ENCODE measurements at places on chromosomes 13 and 19.

GRCh38 chr19:12064590-12065538 is at the start of gene ZNF844:
TSS of gene ZNF844 (plus strand) at chr19:12064731. CDS start at chr19:12064874, 143 bp downstream.
- peak; percentile 37 for DNase-seq

DNA sequence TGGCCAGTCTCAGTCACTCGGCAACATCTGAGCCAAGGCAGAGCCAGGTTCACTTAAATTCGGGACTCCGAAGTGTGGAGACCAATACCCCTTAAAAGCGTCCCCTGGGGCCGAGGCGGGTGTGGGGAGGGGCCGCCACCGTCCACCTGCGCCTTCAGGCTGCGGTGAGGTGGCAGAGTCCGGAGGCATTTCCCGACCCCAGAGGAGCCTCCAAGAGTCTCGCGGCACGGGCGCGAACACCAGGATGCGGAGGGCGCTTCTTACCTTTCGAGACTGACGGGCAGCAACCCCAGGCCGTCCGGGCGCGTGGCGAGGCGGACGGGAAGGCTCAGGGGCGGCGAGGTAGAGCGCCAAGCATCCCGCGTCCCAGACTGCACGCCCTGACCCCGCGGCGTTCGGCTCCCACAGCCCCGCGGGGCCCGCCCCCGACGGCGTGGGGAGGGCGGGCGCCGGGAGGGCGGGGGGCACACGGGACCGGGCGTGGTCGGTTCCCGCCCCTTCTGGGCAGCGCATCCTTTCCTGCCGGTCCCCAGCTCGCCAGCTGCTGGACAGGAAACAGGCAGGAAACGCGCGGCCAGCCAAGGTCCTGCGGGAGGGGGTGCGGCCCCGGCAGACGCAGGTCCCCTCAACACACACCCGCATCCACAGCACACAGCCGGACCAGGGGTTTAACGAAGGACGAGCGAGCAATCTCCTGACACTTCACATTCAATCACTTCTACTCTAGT is at the start of gene THSD1:
Gene THSD1, minus strand, starts transcription at position 406 of the 728 bp plus-strand sequence. CDS start 3,572 bp downstream, outside the sequence.
- DNase-seq = no peak

- no peak for DNase-seq
These were observed 60.4 kb downstream of the DLEU7 start for GRCh38 chr13:50783066-50783465.

DNA sequence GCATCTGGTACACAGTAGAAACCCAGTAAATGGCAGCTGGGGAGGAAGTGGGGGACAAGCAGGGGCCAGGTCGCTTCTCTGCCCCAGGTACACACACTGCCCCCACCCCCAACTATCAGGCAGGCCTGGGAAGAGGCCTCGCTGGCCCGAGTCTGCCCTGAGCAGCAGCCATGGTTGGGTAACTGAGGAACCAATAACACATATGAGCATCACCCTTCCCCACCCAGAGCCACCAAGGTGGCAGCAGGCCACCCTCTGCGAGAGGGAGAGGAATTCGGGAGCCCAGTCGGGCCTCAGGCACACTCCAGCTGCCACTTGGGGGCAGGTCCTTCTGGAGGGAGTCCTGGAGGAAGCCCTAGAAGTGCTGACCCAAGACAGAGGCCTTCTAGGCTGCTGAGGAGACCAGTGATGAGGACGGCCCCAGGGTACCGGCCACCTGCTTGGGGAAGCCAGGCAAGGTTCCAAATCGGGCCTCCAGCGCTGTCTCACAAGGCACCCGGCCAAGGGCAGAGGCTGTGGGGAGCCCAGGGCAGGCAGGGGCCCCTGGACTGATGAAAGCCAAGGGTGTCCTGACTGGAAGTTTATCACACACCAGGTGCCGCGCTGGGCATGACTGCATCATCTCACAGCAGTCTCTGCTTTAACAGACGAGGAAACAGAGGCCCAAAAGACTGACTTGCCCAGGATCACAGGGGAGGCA is 14.0 kb upstream of the KPTN start:
- no peak for DNase-seq

- no peak for DNase-seq
These were observed 814.7 kb upstream of the ATXN8OS start for GRCh38 chr13:69292789-69293425.
